Calu3 (cell line): ENCODE measurements at places on chromosomes 12 and 14.

- DNase-seq, result no peak
Measured at GRCh38 chr12:114729731-114730130, 45.8 kb upstream of the TBX3 start.

GRCh38 chr12:89236748-89237383 is 115.4 kb downstream of the DUSP6 start:
- DNase-seq, result peak; percentile 53

DNA sequence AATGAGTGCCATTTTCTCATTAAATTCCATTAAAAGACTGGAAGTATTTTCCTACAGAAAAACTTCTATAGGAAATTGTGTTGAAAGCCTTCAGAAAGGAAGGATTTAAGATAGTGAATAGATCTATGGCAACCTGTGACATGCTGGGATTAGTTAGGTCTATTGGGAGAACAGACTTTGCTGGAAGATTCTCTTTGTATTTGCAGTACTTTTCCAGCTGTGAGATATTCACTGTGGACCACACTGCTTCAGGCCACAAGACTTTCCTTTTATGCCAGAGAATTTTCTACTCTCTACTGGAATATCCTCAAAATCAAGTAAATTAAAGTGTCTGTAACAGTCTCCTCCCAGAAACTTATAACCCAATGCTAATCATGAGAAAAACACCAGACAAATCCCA is 136.2 kb downstream of the MYRFL start:
- no peak for DNase-seq

DNA sequence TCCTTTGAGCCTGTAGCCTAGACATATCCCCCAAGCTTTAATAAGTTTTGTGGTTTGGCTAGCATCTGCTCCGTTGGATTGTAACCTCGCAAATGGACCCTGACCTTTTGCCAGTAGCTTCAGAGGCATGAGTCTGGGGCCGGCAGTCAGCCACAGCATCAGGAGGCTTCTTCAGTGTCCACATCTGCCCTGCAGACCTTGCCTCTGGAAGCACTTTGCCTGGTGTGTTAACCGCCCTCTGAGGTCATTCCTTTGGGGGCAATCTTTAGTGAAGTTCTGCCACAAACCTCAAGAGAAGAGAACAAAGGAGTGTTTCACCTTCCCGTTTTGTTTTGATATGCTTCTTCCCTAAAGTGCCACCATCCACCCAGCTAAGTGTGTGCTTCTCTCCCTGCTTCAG is 71.4 kb downstream of the GNS start:
- no peak for DNase-seq

- DNase-seq, result no peak
Measured at GRCh38 chr12:93846936-93847516, 169.9 kb downstream of the CRADD start.

- no peak for DNase-seq
Measured at GRCh38 chr12:111150360-111150759, 218.5 kb downstream of the PHETA1 start.

DNA sequence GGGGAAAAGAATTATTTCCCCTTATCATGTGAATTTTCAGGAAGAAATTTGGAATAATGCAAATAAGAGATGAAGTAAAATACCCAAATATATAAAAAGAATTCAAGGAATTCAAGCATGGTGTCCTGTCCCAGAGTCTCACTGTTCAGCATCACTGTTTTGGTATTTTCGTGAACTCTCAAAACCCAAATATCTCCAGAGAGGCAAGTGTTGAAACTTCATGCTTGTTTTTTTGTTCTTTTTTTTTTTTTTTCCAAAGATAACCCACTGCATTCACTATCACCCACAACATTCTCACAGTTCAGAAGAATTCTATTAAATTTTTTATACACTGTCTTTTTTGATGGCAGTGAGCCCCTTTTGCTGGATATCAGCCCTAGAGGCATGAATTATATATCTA is 354.9 kb downstream of the DIO2 start:
- DNase-seq, result no peak

DNA sequence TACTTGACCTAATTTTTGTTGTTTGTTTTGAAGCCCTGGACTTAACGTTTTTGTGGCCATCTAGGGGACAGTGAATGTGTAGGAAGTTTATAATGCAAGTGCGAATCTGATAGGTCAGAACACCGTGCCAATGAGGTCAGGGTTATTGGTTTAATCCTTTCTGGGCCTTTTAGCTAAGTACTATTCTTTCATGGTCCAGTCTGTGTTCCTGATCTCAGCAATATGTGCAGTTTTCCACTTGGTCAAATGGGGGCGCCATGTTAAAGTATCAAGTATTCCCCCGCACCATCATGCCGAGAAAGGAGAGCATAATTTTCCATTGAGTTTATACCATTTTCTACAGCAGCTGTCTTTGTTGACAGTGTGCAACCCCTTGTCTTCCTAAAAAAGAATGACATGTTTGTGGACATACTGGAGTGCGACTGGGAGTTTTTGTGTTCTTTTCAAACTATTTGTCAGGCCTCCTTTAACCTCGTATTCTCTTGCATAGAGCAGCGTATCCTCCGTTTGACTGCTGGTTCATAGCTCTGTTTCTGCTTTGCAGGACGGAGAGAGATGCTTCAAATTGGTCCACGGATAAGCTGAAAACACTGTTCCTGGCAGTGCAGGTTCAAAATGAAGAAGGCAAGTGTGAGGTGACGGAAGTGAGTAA is 1.3 kb downstream of the AHSA1 start:
- peak; percentile 63 for DNase-seq

GRCh38 chr12:117134721-117135120 is 35.5 kb upstream of the TESC start:
- DNase-seq, result no peak

GRCh38 chr14:71665781-71666180 is 266.4 kb upstream of the RGS6 start:
- DNase-seq, result no peak

DNA sequence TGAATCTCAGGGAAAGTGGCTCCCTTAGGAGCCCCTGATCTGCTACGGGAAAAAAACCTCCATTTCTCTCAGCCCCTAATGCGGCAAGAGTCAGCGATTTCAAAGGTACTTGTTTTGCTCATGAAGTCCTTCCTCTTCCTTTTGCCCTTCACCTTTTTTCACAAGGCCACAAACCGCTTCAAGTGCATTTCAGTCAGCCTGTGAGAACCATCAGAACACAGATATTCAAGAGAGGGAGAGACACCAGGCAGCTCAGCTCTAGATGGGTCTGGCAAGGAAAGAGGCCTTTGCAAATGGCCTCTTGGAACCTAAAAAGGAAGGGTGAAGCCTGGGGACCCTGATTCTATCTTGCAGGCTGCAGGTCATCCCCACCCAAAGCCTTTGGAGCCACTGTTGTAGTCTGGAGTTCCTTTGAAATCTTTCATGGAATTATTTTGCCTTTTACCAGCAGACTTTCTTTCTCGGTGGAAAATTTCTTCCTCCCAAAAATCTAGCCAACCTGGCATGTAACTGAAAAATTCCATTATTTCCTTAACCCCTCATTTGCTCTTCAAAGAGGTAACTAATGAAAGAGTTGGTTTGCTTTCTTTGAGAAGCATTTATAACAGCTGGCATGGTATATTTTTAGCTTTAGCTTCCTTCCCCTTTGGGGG is 145.0 kb downstream of the SAMD4A start:
- DNase-seq, result no peak

DNA sequence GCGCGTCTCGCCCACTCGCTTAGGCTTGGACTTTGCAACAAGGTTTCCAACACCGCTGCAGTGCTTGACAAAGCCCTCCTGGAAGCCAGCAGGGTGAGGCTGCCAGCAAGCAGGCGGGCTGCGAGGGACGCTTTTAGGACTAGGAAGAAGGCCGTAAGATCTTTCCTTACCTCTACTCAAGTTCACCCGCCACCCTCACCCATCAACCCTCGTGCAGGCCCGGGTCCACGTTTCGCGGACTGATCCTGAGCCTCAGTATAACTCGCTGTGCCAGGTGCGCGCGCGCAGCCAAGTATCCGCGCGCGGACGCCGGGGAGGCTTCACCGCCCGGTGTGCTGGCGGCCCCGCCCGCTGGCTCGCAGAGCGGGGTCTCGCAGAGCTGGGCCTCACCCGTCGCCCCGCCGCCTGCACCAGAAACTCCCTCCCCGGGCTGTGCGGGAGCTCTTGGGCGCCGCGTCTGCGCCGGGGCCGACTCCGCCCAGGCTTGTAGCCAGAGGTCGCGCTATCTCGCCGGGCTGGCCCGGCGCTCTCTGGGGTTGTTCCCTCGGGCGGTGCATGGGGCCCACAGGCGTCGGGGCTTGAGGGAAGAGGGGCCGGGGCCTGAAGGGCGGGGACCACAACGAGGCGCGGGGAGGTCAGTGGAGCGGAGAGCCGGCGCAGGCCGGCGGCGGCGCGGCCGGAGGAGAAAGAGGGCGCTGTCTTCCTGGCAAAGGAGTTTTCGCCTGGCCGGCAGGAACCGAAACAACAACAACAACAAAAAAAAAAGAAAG is 7.6 kb upstream of the SIX1 start:
- DNase-seq, result peak; percentile 76

DNA sequence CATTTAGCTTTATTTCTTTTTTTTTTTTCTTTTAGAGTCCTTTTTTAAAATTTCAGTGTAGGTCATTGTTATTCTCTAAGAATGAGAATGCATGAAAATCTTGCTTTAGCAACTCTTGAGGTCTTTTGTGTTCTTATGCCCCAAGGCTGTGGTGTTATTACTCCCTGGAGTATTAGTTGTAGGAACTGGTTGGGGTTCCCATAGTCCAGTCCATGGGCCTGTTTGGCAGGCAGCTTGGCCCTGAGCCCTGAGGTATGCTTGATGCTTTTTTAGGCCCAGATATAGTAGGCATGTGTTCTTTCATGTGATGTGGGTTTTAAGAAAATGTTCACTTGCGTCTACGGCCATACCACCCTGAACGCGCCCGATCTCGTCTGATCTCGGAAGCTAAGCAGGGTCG is 1.6 kb downstream of the FAM234B start:
- no peak for DNase-seq
